Endothelial cell (in vitro differentiated cells): ENCODE measurements at places on chromosomes 3 and 15. TPM values are rescaled to one million over a fixed set of nuclear protein-coding genes. Genes with fewer than 3 reads are reported as not detected.

GRCh38 chr3:183192650-183193300 is 30.2 kb upstream of the LAMP3 start:
- DNase-seq, result no peak
- no peaks in the 10 kb centered on the region for H3K27me3 ChIP-seq
- H3K36me3 ChIP-seq, result no peaks in the 10 kb centered on the region
- no peak overlapping the region for H3K4me3 ChIP-seq
- no peaks in the 10 kb centered on the region for H3K4me1 ChIP-seq

GRCh38 chr3:82596805-82597204 is 835.4 kb upstream of the GBE1 start:
- DNase-seq, result no peak
- no peaks in the 10 kb centered on the region for H3K4me1 ChIP-seq
- no peak overlapping the region for H3K27ac ChIP-seq
- H3K27me3 ChIP-seq, result peaks cover 3% of the 10 kb centered on the region
- H3K4me3 ChIP-seq, result no peak overlapping the region

Gene RBM6
- total RNA-seq, result 76.2 TPM

Gene GPR160
- 14.6 TPM for total RNA-seq

Gene KNL1
- 9.5 TPM for total RNA-seq
